MM.1S (cell line): ENCODE measurements at places on chromosomes 2 and 18.

DNA sequence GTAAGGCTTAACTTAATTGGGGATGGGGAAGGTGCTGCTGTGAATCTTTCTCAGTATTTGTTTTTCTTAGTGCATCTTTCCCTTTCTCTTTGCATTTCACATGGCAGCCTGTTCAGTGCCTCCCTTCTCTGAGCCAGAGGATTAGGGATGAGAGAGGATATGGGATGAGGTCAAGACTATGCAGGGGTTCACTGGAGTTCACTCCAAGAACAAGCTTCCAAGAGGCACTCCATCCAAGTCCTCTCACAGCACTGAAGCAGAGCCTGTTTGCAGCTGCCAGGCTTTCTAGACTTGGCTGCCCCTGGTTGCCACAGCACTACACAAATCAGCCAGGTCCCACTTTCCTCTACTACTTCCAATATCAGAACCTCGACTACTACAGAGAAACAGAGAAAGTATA lies 80.3 kb upstream of the GYPC start:
- DNase-seq: no peak

- DNase-seq: no peak
These were observed 119.0 kb upstream of the ZFP36L2 start for GRCh38 chr2:43345391-43345813.

DNA sequence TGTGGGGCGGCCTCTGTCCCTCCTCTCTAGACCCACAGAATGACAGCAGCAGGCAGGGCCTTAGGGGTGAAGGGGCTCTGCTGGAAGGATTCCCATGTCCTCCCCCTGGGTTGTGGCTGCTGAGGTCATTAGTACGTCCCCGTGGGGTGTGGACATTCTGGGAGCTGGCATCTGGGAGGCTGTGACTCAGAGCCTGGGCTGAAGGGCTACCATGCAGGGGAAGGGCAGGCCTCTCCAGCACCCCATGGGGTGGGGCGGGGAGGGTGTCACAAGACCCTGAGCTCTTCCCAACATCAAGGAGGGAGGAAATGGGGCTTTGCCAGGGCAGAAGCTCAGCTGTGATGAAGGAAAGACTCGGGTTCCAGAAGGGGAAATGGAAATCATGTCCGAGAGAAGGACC lies 105.8 kb upstream of the SMAD2 start:
- no peak for DNase-seq

GRCh38 chr18:74501386-74501785 lies 5.2 kb downstream of the CNDP2 start:
- peak; percentile 57 for DNase-seq

DNA sequence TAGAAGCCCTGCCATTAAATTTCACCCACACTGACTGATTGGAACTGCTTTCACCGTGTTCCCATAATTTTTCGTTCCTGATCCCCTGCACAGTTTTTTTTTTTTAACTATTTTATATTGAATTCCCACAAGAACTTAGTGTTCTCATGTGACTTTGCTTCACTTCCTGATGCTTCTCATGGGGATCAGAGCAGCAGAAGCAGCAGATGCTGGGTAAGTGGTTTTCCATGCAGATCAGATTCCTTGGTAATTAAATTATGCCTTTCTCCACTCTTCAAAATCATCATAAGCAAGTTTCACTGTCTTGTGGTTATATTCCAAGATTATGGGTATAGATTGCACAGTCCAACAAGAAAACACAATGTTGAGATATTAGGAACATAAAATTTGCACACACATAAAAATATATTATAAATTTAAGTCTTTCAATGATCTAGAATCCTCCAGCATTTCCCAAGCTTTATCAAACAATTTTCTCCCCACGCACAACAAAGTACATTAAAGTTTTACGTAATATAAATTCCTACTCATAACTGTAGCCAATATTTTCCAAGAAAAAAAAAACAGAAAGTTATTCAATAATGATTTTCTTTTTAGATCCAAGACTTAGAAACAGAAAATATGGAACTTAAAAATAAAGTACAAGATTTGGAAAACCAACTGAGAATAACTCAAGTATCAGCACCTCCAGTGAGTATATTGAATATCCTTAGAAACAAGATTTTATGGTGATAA lies 277.9 kb downstream of the GULP1 start:
- no peak for DNase-seq
